ENCODE measurements at places on chromosomes 2 and 18.

GRCh38 chr2:157747695-157748370, 119.2 kb upstream of the ACVR1C start:
- DNase-seq: peak; percentile 96

DNA sequence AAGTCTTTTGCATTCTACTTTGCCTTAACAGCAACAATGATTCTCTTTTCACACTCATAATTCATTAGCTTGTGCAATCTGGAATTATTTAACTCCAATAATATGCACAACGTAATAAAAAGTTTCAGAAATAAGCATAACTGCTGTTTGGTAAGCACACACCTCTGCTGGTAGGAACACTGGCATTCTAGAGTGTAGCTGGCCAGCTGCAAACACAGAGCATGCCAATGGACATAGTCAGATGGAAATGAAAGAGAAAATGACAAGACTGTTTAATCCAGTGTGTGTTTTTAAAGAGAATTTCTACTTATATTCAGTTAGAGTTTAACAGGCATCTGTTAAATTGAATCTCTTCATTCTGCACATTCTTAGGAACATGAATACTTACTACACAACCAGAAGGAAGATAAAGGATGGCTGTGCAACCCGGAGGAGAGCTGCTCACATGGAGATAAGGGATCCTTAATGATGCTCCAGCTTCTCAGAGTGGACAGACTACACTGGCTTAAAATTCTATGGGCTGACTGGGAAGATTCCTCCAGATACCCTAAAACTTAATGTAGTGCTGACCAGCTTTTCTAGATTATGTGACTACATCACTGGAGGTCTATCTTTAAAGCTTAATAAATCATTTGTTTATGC, 94.6 kb upstream of the CHAC2 start:
- peak; percentile 14 for DNase-seq

- DNase-seq: no peak
Observed at GRCh38 chr18:63480476-63480875, 3.7 kb downstream of the SERPINB5 start.

DNA sequence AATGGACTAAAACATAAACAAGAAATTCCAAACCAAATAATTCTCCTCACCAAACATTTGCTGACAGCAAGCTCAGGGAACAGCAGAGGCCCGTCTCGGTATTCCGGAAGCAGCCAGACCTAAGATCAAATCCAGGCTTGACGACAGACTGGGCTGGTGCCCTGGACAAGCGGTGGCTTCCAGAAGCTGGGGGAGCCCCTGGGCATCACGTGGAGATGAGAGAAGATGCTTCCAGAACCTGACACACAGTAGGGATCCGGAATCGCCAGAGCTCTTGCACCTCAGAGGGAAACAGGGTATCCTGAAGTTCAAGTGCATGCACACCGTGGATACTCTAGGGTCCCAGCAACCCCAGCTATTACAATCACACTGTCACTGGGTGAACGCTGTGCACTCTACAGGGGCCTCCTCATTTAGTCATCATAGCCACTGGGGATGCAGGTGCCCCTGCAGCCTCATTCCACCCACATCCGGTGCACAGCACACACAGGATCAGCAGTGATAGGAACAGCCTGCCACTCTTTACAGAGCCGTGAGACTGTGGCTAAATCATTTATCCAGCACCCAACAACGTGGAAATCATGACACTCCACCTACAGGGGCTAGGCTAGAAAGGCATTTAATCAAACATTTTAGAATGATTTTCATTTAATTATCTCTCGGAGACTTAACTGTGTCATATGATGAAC, 102.6 kb downstream of the HDAC4 start:
- no peak for DNase-seq
